ENCODE measurements at places on chromosomes 12 and 14. TPM values are rescaled to one million over a fixed set of nuclear protein-coding genes. Genes with fewer than 3 reads are reported as not detected.

OVCH1 gene
- 3.2 TPM for total RNA-seq

- no peak for DNase-seq
Observed at GRCh38 chr14:104514156-104514848, 65.3 kb upstream of the C14orf180 start.

DNA sequence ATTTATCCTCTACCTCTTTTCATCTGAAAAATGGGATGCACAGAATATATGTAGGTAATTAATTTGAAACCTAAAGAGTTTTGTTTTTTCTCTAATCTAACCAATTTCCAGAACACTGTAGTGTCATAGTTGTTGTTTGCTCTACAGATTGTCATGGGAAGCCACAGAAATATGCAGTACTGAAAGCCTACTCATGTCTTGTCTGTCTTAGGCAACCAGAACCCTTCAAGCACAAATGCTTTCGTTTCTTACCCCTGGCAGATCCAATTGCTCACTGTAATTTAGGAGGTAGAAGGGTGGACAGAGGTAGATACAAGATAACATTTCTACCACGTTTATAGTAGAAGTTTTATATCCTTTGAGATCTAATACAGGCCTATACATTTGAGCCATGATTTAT is 330.2 kb upstream of the NOVA1 start:
- no peak for DNase-seq

DNA sequence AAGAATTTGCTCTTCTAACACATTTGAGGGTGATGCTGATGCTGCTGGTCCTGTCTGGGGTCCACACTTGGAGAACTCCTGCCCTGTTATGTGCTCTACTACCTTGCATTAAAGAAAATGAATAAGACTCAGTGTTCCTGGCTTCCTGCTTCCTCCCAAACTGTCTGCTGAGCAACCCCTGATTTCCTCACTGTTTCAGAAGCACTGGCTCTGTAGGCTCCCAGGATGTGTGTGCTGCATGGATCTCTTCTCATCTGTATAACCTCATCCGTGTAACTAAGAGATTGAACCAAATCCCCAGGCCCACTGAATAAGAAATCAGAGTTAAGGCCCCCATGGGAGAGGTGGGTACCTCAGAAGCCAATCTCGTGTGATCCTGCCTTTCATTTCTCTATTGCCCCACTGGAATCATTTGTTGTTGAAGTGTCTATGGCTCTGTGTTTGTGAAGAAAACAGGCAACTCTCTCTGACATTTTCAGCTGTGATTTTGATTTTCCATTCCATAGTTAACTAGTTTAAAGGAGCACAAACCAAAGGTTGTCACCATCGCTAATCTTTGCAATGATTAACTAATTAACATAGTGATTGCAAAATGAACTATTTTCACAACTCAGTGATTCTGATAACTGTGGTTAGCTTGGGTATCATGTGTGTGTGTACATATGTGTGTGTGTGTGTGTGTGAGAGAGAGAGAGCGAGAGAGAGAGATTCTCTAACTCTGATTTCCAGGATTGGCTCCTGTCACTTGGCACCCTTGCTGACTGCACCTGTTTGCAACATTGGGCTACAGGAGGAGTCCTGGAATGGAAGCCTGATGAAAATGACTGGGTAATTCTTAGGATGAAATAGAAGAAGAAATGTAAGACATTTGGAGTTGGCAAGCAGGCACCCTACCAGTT is 196.2 kb downstream of the SLC38A4 start:
- no peak for DNase-seq

DNA sequence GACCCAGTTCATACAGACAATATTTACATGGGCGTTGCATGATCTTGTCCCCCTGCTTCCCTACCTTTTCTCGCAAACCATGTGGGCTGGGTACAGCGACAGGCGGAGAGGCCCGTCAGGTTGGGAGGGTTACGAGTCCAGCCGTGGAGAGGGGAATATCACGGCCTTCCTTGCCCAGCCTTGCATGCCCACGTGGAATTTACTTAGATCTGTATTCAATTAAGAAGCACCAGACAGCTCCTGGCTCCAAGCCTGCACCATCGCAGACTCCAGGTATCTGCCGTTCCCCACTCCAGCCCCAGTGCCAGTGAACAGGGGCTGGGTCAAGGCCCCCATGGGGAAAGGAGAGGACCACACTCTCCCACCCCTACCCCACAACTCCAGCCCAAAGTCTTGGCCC is 29.8 kb downstream of the BCL11B start:
- DNase-seq = peak; percentile 9
